Activated CD4-positive, CD25-positive, alpha-beta regulatory T cell treated with anti-CD3 and anti-CD28 coated beads, Interleukin-2, amount 50 U/mL, for 72 hours (primary cell): ENCODE measurements at places on chromosomes 11 and 22.

DNA sequence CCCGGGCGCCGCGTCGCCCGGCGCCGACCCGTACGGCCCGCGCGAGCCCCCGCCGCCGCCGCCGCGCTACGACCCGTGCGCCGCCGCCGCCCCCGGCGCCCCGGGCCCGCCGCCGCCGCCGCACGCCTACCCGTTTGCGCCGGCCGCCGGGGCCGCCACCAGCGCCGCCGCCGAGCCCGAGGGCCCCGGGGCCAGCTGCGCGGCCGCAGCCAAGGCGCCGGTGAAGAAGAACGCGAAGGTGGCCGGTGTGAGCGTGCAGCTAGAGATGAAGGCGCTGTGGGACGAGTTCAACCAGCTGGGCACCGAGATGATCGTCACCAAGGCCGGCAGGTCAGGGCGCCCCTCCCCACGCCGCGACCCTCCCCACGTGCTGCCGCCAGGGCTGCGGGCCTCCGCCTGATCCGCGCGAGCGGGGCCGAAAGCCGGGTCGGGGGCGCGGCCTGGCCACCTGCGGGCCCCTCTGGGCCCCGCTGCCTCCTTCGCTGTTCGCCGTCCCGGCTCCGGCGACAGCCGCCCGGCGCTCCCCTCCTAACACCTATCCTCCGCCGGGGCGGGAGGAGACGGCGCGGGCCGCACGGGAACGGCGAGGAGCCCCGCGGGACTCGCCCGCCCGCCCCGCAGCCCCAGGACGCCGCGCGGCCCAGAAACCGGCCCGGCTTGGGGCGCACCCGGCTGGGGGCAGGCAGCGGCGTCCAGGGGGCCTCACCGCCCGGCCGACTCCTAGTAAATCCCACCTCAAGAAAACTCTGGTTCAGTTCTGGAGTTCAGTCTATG lies 560 bp downstream of the TBX1 start:
- no peak for DNase-seq

DNA sequence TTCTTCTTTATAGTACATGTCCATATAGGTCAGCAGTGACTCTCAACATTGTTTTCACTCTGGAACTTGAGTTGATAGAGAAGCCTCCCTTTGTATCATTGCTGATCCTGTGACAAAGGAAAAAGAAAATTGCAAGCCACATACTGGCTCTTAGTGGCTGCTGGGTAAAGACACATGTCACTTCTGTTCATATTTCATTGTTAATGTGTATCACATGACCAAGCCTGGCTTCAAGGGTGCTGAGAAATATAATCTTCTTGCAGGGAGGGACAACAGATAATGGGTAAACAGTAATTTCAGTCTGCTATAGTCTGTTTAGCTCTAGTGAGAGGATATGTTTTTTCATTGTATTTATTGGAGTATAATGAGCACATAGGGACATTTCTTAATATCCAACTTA lies 173.3 kb downstream of the PGR start:
- DNase-seq, result no peak

- no peak for DNase-seq
These were observed 307.5 kb downstream of the ETS1 start for GRCh38 chr11:128279866-128280265.

- no peak for DNase-seq
These were observed 21.6 kb upstream of the OR6X1 start for GRCh38 chr11:123775715-123776549.

DNA sequence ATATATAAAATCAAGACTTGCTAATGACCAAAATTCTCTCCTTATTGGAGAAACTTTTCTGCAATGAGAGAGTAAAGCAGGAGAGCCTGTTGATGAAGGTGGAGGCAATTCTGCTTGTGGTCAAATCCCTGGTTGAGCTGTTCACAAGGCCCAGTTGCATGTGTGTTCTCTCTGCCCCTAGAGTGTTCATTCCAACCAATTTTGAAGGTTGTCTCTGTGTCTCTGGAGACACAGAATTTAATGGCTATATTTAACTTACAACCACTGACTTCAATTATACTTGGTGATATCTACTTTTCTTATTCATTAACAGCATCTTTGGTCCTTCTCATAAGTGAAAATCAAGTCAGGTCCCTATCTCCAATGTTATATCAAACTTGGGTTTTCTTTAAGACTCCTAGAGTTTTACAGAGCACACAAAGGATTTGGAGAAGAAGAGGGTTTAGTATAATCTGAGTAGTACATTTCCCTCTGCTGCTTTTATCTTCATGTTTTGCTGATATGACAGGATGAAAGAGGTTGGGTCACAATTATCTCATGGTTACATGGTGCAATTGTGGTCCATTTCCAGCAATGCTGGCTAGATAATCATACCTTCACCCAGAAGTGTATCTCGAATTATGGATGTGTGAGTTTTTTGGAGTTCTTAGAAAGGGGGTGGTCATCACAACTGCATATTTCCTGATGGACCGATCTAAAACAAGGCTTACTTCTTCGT lies 4.0 kb downstream of the OOSP4A start:
- no peak for DNase-seq

GRCh38 chr11:69649576-69649900 lies 8.6 kb downstream of the CCND1 start:
- no peak for DNase-seq

DNA sequence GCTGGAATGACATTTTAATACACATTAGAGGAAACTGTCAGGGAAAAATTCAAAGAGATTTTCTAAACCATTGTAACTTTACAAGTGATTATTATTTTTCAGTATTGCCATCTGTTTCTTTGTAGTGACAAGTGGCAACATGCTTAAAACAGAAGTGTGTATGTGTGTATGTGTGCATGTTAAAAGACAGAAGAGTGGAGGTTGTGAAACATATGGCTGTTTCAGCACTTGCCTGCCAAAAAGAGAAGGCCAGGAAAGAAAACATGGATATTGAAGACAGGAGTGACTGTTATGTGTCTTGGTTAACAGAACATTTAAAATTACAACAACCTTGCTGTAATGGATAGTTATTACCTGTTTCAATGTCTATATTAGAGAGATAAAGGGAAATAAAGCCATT lies 24.3 kb upstream of the VWA5A start:
- DNase-seq, result no peak

- DNase-seq, result no peak
These were observed 54.1 kb downstream of the LIF start for GRCh38 chr22:30192427-30192826.

DNA sequence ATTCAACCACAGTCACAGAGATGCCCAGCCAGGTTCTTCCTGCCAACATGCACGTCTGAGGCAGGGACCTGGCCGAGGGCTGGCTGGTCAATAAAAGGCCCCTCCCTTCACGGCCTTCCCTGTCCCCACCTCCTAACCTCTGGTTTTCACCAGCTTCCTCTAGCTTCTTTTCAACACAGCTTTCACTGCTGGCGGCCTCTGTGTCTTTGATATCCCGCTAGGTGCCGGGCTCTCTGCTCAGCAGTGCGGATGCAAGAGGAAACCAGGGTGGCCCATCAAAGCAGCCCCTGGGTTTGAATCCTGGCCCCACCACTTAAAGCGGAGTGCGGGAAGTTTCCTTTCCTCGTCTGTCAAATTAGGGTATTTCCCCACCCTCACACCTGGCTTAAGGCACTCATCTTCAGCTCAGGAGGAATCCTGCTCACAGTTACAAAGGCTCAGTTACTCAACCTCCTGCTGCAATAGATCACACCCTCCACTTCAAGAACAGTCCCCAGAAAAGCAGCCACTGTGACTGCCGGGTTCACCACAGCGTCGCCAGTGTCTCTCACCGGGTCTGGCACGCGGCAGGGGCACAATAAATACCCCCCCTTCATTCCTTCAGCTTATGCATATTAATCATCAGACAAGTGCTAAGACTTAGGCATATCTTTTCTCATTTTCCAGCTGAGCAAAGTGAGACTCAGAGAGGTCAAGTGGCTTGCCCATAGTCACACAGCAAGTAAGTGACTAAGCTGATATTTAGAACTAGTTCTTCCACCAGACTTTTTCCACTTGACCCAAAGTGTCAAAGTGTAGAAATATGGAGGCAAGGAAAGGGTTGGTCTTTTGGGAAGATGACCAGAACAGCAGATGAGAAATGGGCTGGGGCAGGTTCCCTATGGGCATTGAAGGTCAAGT lies 45.7 kb downstream of the TXN2 start:
- DNase-seq, result peak; percentile 56

DNA sequence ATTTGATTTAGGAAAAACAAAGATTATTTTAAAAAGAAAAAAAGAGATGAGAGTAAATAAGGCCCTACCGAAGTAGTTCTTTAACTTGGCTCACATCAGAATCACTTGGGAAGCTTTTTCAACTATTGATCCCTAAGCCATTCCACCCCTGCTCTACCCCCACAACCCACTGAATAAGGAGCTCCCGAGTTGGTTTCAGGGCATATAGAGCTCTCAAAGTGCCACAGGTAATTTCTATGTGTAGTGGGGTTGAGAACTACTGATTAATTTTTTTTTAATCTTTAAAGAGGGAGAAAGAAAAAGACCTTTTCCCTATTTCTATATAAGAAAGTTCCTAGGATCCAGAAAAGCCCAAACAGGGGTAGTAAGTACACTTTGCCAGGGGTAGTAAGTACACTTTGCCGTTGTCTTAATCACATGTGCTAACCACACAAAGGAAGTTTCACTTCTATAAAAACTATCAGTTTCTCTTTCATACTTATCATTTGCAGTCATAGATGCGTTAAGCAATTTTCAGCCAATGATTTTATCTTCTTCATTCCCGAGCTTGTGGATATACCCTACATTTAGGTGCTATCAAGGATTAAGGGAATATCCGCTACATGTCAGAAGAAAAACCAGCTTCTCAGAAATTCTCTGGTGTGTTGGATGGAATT lies 108.4 kb upstream of the ZC3H12C start:
- DNase-seq, result no peak

GRCh38 chr11:9613118-9613829 lies 39.8 kb downstream of the WEE1 start:
- peak; percentile 87 for DNase-seq

DNA sequence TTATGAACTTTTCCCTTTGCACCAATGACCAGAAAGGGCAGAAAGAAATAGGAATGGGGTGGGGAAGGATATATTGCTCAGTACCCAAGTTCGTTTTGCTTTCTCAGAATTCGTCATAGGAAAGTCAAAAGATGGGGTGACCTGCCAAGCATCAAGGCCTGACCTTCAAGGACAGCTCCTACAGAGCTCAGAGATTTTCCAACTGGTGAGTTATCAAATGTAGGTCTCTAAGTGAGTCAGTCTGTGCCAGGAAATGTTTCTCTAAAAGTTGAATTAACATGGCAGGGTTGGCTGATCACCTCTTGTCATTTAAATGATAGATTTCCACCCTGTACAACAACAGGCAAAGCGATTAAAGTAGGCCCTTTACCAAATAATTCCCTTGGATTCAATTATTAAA lies 307.2 kb downstream of the CADM1 start:
- no peak for DNase-seq

DNA sequence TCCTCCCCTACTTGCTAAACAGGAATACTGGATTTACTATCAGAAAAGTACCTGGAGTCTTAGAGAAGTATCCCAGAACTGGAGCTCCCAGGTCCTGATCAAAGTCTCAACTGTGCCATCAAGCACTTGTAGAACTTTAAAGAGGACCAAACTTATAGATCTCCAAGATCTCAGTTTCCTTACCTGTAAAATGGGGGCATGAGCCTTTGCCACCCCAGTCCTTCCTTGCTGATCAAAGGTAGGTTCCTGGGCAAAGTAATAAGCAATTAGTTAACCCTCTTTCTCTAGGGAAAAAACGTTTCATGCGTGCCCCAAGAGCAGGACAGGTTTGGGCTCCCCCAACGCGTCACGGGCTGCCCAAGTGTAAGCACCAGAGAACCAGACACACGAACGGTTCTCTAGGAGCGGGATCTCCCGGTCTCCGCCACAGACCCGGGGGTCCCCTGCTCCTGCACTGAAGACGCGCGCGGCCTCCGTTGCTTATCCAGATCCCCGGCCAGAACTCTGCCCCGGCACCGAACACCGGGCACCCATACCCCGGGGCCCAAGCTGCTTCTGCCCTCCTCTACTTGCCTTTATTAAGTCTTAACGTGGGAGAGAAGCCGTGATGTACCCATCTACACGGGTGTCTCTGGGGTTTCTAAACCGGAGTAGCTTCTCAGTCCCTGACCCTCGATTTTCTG lies 505 bp downstream of the ZNF214 start:
- DNase-seq, result no peak

DNA sequence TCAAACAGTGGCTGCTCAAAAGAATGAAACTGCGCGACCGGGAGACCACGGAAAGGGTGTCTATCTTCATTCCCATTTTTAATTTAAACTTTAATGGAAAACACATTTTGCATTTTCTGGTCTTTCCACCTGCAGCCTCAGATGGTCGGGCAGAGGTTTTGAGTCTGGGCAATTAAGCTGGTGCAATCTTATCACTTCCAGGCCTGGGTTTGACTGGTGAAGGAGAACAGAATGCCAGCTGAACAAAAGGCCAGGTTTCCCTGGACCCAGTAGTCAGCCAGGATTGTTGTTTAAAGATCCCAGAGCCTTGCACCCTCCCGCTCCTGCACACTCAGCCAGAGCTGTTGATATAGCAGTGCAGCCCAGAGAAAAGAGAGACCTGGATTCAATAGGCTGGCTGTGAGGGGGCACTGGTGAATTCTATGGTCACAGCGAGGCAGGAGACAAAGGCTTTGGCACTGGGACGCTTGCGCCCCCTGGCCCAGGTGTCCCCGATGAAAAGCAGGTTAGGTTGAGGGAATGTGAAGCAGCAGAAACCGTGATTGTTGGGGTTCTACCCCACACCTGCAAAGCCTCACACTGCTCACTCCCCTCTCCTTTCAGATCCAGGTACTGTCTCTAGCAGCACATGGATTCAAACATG lies 83.6 kb downstream of the FLI1 start:
- DNase-seq, result no peak

- DNase-seq, result no peak
These were observed 2.4 kb upstream of the RBM14 start for GRCh38 chr11:66614073-66614472.

- DNase-seq, result peak; percentile 99
These were observed 11.8 kb downstream of the LTBP3 start for GRCh38 chr11:65546217-65546958.

DNA sequence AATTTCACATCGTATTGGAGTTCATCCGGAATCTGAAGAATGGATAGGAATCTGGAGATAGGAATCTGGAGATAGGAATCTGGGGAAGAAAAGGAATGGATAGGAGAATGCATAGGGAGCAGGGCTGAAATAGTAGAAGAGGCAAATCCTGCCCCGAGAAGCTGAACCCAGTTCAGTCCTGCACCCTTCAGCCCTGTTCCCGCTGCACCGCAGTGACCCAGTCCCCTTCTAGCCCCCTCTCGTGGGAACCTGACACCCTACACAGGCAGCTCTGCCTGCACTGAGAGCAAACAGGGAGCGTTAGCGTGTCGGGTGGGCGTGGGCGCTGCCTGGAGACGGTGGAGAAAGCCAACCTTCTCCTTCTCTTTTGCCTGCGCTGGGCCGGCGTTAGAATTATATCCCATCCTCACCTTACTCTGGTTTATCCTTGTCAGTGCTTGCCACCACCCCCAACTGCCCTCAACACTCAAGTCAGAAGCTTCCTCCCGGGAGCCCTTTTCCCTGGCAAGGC lies 1.0 kb upstream of the CCKBR start:
- no peak for DNase-seq

GRCh38 chr11:123196060-123196714 lies 1.1 kb upstream of the CLMP start:
- no peak for DNase-seq
